AG10803 (cell line): ENCODE measurements at places on chromosomes 2 and 18.
A peak's percentile ranks its signal among the peaks of the same experiment; 100 is the strongest.

GRCh38 chr2:30686000-30686399, 121.2 kb downstream of the CAPN13 start:
- DNase-seq, result no peak

DNA sequence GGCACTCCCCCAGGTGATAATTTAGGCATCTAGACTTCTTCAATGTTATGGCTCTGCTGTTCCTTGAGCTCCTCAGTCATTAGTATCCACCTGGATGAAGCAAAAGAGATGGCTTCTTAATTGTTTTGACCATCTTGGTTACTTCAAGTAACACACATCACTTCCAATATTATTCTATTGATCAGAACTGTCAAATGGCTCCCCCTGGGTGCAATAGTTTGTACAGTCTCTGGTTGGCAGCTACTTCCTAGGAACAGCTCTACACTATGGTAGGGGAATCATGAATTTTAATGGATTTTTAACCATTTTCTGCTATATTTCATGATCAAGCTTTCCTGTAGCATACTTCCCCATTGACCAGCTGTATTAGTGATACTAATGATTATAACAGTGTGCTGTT, 157.0 kb downstream of the NYAP2 start:
- DNase-seq, result no peak

DNA sequence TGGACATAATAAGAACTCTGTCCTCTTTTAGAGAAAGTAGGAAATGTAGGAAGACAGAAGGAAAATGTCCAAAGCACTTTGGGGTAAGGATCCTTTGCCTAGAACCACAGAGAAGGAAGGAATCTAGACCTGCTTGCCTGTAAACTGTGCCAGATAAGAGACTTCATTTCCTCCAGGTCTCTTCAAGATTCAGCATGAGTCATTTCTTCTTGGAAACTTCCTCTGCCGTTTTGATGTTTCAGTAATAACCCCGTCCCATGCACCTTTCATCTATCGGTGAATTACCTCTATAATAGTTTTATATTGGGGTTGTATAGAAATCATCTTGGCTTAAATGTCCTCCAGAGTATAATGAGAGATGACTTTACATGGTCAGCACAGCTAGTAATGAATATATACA, 63.2 kb upstream of the LRATD1 start:
- no peak for DNase-seq

- no peak for DNase-seq
Measured at GRCh38 chr18:69830189-69830588, 117.5 kb downstream of the CD226 start.

DNA sequence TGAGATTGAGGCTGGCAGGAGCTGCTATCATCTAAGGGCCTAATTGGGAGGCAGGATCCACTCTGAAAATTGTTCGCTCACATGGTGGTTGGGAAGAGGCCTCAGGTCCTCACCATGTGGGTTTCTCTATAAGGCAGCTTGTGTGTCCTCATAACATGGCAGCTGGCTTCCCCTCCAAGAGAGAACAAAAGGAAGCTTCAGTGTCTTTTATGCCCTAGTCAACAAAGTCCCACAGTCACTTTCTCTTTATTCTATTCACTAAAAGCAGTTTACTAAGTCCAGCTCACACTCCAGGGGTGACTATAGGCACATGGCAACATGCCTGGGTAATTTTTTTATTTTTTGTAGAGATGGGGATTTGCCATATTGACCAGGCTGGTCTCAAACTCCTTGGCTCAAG, 5.8 kb upstream of the ITGAV start:
- DNase-seq, result no peak

DNA sequence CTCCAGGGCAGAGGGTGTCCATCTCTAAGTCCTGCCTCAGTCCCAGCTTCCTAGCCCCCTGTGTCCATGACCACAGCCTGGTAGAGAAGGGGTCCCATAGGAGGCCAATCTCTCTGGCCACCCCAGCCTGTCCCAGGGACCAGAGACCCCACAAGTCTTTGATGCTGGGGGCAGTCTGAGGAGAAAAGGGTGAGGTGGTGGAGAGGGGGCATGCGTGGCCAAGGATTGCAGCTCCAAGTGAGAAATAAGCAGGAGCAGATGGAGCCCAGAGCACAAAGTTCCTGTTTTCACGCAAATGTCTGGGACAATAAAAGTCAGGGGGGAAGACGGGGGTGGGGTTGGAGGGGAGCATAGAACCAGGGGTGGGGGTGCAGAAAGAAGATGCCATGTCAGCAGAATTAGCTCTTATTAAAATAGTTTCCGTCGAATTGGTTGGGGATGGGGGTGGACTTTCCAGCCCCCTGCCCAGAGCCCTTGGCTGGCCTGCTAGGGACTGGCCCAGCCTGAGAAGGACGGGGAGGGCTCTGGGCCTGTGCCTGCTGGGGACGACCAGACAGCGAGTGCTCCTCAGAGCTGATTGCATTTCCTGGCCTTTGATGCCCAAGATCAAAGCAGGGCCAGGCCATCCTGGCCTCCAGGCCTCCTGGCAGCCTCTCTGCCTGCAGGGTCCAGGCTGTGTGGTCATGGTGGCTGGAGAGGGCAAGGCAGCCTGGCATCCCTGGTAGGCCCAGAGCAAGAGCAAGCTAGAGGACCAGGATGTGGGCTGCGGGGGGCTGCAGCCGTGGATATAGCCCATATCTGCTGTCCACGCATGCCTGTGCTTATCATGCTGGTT, 337.1 kb downstream of the DYSF start:
- DNase-seq, result no peak

- no peak for DNase-seq
Measured at GRCh38 chr18:42429196-42429595, 474.2 kb downstream of the PIK3C3 start.

DNA sequence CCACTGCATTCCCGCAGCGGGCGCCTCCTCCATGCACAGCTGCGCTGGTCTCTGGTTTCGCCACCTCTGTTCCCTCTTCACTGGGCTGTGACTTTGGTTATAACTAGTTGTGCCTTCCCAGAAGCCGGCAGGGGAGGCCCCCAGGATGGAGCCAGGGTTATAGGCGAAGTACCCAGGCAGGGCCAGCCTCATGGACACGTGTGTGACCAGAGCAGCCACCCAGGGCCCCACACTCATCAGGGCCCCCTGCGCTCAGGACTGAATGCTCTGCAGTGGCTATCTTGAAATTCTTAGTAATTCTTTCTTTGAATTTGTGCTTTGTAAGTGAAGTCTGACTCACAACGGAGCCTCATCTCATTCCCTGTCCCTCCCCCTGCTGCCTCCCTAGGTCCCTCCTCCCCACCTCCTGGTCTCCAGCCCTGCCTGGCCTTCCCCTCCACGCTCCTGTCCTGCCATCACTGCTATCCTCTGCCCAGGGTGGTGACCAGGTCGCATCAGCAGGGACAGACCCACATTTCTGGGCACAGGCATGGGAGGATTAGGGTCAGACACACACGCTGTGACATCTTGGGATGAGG, 38.1 kb upstream of the LBH start:
- DNase-seq, result no peak

DNA sequence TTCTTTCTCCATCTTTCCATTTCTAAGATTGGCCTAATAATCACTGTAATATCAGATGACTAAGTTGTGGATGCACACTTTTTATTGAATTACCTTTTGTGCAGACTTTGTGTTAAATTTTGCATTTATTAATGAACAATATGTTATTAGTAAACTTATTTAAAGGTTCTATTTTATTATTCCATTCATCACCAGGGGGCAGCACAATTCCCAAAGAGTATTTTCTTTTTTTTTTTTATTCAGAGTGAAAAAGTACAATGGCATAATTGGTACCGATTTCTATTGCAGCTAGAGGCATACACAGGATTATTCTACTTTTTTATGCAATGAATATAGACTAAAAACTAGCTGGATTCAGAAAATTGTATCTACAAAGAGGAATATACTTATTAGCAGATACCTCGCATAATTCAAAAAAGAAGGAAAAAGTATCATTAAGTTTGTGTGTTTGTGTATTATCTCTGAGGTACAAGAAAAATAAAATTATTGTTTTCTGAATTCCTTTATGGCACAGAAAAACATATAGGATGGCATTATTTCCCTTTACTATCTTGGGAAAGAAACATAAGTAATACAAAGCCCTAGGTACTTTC, 390.6 kb downstream of the ERBB4 start:
- DNase-seq, result peak; percentile 11
